Hindlimb muscle (tissue), 1 donor: ENCODE measurements at places on chromosomes 2 and 18. TPM values are rescaled to one million over a fixed set of nuclear protein-coding genes. Genes with fewer than 3 reads are reported as not detected.

- no peak for DNase-seq
Observed at GRCh38 chr2:133945089-133945488, 308.8 kb upstream of the MGAT5 start.

IL1R1 gene
- 9.3 TPM for polyA plus RNA-seq

RFTN2 gene
- 13.2 TPM for polyA plus RNA-seq

- DNase-seq, result no peak
Observed at GRCh38 chr2:28365158-28365557, 27.5 kb upstream of the FOSL2 start.

DNA sequence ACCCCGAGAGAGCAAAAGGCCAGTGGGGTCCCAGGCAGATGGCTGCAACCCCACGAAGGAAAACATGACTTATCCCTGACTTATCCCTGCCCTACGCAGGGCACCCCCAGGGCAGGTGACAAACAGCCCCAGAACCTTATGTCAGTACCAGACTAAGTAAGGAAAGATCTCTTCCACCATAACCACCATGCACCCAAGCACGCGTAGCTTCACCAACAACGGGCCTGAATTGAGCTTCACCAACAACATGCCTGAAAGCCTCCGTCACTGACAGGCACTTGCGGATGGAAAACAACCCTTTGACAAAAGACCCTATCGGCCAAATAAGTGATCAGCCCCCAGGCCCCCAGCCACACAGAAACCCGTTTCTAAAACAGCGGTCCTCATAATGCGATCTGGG lies 34.1 kb downstream of the HDAC4 start:
- no peak for DNase-seq

DNA sequence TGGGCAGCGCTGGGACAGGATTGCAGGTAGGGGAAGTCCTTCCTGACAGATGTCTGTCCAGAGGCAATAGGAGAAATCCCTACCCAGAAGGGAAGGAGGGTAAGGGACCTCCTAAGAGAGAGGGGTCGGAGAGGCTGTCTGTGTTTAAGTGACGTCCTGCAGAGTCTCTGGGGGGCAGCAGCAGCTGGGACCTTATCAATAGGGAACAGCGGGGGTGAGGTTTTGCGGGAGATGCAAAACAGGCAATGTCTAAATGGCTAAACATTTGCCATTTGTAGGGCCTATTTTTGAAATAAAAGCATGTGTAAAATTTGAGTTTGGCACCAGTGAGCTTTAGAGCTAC lies 108.7 kb upstream of the HS6ST1 start:
- DNase-seq, result no peak

HOXD8 gene
- polyA plus RNA-seq, result 45.0 TPM

DNA sequence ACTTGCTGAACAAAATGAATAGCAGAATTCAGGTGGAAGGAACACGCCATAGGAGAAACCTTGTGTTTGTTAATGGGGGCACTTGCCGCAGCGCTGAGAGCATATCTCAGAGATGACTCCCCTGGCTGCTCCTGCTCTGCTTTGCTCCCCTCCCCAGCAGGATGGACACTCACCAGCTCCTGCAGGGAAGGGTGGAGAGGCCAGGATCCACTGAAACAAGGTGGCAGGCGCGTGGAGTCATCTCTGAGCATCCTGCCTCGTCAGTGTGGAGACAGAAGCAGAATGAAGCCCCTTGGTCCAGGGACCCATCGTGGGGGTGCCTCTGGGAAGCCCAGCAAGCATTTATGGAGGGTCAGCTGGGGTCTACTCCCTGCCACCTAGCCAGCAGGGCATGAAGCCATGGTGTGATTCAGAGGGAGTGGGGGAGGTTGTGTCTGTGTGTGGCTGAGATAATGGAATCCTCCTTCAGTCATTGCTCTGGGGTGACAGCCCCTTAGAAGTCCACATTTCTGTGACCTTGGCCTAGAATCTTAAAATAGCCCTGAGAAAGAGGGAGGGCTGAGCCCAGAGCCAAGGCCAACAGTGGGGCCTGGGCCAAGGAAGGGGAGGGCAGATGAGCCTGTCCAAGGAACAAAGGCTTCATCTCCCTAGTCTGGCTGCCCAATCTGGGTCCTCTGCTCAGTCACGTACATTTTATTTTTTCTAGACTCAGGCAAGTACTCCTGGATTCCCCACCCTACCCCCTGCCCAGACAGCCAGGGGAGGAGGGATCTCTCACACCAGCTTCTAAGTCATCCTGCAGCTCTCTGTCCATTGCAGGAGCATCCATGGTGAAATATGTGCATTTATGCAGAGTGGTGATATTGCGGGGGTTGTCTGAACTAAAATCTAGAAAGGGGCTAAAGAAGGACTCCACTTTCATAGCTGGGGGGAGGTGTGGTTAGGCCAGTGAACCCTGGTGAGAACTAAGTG lies 215.4 kb downstream of the ZBTB7C start:
- no peak for DNase-seq

GRCh38 chr18:35389095-35389618 lies 12.0 kb upstream of the ZNF396 start:
- DNase-seq, result no peak

GRCh38 chr18:72986103-72986502 lies 118.3 kb upstream of the NETO1 start:
- DNase-seq, result no peak

DNA sequence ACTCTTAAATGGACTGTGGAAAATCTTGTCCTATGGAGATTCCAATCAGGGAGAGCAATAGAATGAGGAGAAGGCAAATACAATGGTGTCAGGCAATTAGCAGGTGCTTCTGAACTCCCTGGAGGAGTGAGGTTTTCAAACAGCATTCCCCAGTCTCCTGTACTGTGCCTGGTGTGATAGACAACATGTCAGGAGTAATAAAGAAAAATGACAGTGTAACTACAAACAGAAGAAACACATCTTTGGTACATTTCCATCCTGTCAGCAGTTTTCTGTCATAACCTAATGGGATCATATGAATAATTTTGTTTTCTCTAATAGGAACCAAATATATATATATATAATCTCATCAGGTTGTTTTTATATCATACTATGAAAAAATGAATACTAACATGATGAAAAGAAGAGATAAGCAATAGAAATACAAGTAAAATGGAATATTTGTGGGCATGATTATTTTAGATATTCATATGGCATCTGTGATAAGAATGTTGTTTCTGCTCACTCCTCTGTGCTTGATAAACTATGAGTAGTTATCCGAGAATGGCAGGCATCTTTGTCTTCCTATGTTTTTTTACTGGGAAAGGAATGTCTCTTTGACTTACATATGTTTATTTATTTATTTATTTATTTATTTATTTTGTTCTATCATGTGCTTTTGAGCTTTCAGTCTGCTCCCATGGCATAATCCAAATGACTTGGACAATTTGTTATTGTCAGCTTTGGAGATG lies 441.7 kb downstream of the TXNL1 start:
- no peak for DNase-seq

- no peak for DNase-seq
Observed at GRCh38 chr18:76842837-76843530, 20.6 kb downstream of the ZNF236 start.

ACVR1C gene
- 0.19 TPM for polyA plus RNA-seq

- DNase-seq, result no peak
Observed at GRCh38 chr18:49690312-49690711, 123.0 kb downstream of the ACAA2 start.

GRCh38 chr2:229775614-229776313 lies 61.4 kb upstream of the DNER start:
- no peak for DNase-seq

DNA sequence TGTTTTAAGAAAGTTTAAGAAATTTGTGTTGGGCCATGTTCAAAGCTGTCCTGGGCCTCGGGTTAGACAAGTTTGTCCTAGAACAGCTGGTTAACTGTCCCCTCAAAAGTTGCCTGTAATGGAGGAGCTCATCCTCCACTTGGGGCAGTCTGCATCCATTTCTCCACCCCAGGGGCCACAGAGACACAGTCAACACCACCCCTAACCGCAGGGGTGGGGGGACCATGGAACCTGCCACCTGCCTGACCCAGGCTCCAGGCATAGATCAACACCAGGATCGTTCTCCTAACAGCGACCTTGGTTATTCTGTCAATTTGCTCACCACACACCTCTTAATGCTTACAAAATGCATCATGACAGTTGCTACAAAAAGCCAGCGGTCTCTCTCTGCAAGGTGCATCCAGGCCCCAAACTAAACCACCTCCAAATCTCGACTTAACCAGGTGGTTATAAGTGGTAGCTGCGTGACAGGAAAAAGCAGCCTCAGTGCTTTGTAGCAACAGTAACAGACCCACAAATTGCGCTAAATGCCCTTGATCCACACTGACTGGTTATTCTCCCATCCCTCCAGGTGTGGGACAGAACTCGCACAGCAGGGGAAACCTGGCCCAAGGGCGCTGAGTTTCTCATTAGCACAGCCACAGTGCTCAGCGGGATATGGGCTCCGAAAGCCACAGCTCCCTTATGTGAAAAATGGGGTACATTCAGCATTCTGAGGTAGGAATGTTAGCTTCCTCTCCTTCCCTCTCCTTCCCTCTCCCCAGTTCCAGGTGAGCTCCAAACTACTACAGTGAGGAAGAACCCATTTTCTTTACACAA lies 48.0 kb downstream of the HDLBP start:
- DNase-seq, result no peak

GRCh38 chr2:104433657-104434056 lies 420.3 kb upstream of the POU3F3 start:
- DNase-seq, result no peak

DNA sequence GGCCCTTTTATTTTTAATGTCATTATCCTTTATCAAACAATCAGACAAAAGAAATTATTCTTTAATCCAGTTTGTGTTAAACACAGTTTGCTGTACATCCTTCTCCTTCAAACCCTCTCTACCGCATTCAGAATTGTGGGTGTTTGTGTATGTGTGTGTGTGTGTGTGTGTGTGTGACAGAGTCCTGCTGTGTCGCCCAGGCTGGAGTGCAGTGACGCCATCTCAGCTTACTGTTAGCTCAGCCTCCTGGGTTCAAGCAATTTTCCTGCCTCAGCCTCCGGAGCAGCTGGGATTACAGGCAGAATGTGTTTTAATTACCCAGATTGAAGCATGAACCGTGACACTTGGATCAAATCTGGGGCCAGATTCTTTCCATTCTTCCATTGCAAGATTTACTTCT lies 723.7 kb downstream of the DCDC2C start:
- no peak for DNase-seq

- DNase-seq, result no peak
Observed at GRCh38 chr2:73963385-73964120, 21.2 kb upstream of the TET3 start.

DNA sequence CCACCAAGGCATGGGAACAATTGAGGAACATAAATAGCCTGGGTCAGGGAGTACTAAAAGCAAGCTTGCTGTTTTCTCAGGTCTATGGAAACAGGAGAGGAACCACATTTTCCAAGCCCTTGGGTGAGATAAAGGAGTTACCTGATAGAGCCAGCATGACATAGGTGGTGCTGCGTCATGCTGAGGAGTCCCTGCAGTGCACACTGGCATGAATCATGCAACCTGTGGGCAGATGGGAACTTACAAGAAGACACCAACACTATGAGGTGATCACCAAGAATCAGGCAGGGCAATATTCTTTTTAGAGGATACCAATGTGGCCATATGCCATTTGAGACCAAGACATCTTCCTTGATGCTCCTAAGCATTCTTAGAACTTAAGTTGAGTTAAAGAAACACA lies 531.8 kb downstream of the ZEB2 start:
- DNase-seq, result no peak

- DNase-seq, result no peak
Observed at GRCh38 chr2:239691720-239692119, 290.9 kb upstream of the HDAC4 start.

DNA sequence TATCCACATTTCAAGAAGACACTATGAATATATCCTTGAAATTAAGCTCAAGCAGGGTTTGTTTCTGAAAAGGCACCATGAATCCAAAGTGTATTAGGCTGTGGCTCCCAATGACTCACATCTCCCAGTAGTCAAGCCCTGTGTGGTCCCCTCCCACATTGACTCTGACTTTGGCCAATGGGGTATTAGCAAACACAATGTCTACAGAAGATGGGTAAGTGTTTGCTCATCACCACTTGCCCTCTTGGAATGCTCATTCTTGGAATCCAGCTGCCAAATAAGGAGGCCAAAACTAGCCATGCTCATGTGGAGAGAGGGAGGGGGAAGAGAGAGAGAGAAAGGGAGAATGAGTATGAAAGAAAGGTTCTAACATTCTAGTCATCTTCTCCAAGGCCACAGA lies 490.0 kb downstream of the TXNL1 start:
- DNase-seq, result no peak

GRCh38 chr2:205103699-205104098 lies 558.4 kb downstream of the PARD3B start:
- DNase-seq, result no peak

GCG gene
- 2.5 TPM for polyA plus RNA-seq

GRCh38 chr2:83273322-83273721 lies 1185.8 kb downstream of the SUCLG1 start:
- no peak for DNase-seq

- DNase-seq, result no peak
Observed at GRCh38 chr2:162579169-162579568, 235.2 kb downstream of the GCA start.

DNA sequence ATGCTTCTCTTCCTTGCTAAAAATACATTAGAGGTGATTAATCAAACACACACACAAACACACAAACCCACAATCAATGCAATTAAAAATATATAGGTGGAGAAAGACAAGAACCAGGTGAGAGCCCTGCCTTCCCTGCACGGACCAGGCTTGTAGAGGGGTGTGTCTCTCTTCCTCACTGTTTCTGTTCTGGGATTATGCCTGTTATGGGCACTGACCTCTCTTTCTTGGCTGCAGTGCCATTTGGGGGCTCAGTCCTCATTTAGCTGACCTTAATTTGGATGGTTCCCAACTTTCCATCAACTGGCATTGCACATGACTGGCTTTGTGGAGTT lies 89.8 kb downstream of the SH3RF3 start:
- DNase-seq, result no peak

DNA sequence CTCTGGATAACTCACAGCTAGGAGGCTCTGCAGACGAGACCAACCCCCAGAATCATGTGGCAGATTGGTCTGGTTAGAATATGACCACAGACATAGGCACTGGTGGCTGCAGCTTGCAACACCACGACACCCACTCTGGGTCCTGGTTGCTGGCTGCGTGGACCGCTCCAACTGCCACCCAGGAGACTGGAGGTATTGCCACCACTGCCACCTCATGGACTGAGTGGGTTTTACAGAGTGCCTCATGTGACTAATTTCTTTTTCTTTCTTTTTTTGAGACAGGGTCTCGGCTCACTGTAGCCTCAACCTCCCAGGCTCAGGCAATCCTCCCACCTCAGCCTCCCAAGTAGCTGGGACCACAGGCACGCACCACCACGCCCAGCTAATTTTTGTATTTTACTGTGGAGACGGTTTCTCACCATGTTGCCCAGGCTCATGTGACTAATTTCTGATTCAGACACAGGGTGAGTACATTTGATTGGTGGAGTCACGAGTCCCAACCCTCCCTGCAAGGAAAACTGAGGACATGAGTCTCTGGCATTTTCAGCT lies 29.9 kb upstream of the NT5DC4 start:
- no peak for DNase-seq

GRCh38 chr18:6574631-6575030 lies 154.9 kb upstream of the ARHGAP28 start:
- DNase-seq, result no peak

DNA sequence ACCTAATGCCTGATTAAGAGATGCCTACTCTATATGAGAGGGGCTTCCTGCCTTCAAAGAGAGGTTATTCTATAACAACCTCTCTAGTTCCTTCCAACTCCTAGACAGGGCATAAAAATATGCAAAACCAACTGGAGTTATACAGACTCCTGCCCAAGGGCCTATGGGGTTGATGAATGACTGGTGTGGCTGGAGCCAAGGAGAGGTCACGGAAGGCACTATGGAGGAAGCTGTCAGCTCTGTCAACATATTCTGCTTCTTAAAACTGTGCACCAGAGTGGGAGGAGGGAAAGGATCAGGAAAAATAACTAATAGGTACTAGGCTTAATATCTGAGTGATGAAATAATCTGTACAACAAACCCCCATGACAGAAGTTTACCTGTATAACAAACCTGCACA lies 120.9 kb upstream of the CDC42EP3 start:
- DNase-seq, result no peak
